Gastrocnemius medialis (tissue), 4 donors: ENCODE measurements at places on chromosomes 16 and 17.

GRCh38 chr16:76121636-76122035, 155.6 kb upstream of the CNTNAP4 start:
- no peak overlapping the region for H3K27ac ChIP-seq
- no peak for DNase-seq
- no peaks in the 10 kb centered on the region for H3K36me3 ChIP-seq
- H3K27me3 ChIP-seq = no peaks in the 10 kb centered on the region
- H3K4me1 ChIP-seq = no peaks in the 10 kb centered on the region
- H3K4me3 ChIP-seq = no peak overlapping the region

GRCh38 chr16:88387941-88388627, 5.3 kb downstream of the ZNF469 start:
- H3K27me3 ChIP-seq = no peaks in the 10 kb centered on the region
- no peak overlapping the region for H3K4me3 ChIP-seq
- peak overlapping the region; percentile 74 for H3K27ac ChIP-seq
- no peak for DNase-seq
- no peaks in the 10 kb centered on the region for H3K36me3 ChIP-seq

- peak overlapping the region; percentile 73 for H3K27ac ChIP-seq
- H3K27me3 ChIP-seq = no peaks in the 10 kb centered on the region
- H3K4me3 ChIP-seq = no peak overlapping the region
- DNase-seq = no peak
These were observed 41.2 kb downstream of the ARHGAP17 start for GRCh38 chr16:24973809-24974461.

GRCh38 chr17:59510611-59511010, 54.8 kb upstream of the DHX40 start:
- no peaks in the 10 kb centered on the region for H3K27me3 ChIP-seq
- H3K4me3 ChIP-seq = no peak overlapping the region
- no peak for DNase-seq
- no peaks in the 10 kb centered on the region for H3K36me3 ChIP-seq

- H3K4me3 ChIP-seq = peak overlapping the region; percentile 31
- peak; percentile 92 for DNase-seq
- H3K27me3 ChIP-seq = no peaks in the 10 kb centered on the region
- H3K4me1 ChIP-seq = peaks cover 76% of the 10 kb centered on the region
- peak overlapping the region; percentile 94 for H3K27ac ChIP-seq
- peaks cover 43% of the 10 kb centered on the region for H3K36me3 ChIP-seq
These were observed 12.5 kb downstream of the SLC16A3 start for GRCh38 chr17:82241183-82241925.

DNA sequence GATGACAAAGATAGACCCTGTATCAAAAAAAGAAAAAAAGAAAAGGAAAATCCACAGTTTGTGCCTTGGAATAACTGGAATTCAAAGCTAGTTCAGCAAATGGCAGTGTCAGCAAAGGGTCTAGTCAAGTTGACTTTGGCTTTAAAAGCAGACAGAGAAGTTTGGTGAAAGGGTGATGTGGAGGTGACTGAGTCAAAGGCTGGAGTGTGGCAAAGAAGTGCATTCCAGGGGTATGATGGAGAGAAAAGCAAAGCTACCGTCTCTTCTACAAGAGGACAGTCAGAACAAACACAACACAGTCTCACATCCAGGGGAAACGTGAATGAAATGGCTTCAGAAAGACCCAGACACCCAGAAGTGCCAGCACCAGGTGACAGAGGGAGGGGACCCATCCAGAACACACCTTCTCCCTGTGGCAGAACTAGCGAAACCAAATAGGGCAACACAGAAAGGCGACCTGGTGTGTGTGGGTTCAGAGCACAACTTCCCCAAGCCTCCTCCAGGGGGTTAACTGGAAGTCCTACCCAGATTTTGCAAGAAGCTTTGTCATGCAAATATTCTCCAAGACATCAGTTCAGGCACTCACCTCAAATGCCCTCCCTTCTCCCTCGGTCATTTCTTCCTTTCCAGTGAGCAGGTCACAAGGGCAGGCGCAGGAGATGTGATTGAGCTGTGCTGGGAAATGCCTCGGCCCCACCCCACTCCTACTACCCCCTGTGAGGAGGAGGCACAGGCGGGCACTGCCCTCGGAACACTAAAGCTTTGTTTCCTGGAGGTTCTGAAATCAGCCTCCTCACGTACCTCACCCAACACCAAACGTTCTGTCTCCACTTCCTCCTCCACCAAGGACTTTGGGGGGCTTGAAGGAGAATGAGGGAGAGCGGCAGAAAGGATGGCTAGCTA, 481.9 kb downstream of the SOX9 start:
- no peak for DNase-seq
- H3K4me1 ChIP-seq = no peaks in the 10 kb centered on the region
- H3K27ac ChIP-seq = no peak overlapping the region
- no peaks in the 10 kb centered on the region for H3K27me3 ChIP-seq
- H3K4me3 ChIP-seq = no peak overlapping the region

- no peaks in the 10 kb centered on the region for H3K36me3 ChIP-seq
- no peak overlapping the region for H3K4me3 ChIP-seq
- H3K4me1 ChIP-seq = peaks cover 11% of the 10 kb centered on the region
- H3K27me3 ChIP-seq = no peaks in the 10 kb centered on the region
- DNase-seq = peak; percentile 40
These were observed 4.3 kb upstream of the NUPR1 start for GRCh38 chr16:28543072-28543471.

- DNase-seq = peak; percentile 53
- no peak overlapping the region for H3K27ac ChIP-seq
- H3K4me1 ChIP-seq = peaks cover 14% of the 10 kb centered on the region
- H3K4me3 ChIP-seq = no peak overlapping the region
- H3K36me3 ChIP-seq = no peaks in the 10 kb centered on the region
These were observed 8.6 kb downstream of the LGALS3BP start for GRCh38 chr17:78970834-78971755.

DNA sequence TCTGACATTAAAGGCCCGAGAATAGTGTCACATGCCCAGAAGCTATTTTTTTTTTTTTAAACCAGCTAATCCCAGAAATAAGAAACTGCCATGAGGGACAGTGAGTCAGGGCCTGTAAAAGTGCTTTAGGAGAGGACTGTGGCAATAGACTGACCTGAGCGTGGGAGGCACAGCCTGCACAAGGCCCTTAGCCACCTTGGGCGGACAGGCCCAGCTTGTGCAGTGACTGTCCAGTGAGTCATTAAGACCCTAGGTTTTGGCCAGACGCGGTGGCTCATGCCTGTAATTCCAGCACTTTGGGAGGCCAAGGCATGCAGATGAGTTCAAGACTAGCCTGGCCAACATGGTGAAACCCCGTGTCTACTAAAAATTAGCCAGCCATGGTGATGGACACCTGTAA, 343.0 kb upstream of the ZFHX3 start:
- DNase-seq = no peak
- no peak overlapping the region for H3K4me3 ChIP-seq
- no peaks in the 10 kb centered on the region for H3K36me3 ChIP-seq
- H3K27me3 ChIP-seq = no peaks in the 10 kb centered on the region
- no peak overlapping the region for H3K27ac ChIP-seq

GRCh38 chr17:305090-305976, 47.3 kb downstream of the RPH3AL start:
- H3K27me3 ChIP-seq = no peaks in the 10 kb centered on the region
- no peak overlapping the region for H3K4me3 ChIP-seq
- DNase-seq = peak; percentile 51
- H3K36me3 ChIP-seq = no peaks in the 10 kb centered on the region
- no peak overlapping the region for H3K27ac ChIP-seq

DNA sequence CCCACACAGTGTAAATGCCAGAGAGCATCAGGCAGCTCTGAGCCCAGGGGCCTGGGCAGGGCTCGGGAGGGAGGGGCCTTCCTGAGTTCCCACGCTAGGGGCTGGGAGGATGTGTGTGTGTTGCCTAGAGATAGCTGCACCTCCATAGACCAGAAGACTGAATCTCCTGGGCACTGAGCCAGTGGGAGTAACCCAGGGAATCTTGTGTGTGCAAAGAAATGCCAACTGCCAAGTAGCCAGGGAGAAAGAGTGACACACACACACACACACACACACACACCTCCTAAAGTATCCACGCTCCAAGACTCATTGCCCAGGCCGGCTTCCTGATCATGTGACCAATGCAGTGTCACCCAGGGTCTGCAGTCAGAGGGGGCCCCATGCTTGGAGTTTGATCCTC, 166.2 kb upstream of the RPL38 start:
- H3K4me3 ChIP-seq = no peak overlapping the region
- no peaks in the 10 kb centered on the region for H3K27me3 ChIP-seq
- no peaks in the 10 kb centered on the region for H3K36me3 ChIP-seq
- DNase-seq = no peak
- peaks cover 3% of the 10 kb centered on the region for H3K4me1 ChIP-seq

- no peaks in the 10 kb centered on the region for H3K27me3 ChIP-seq
- H3K36me3 ChIP-seq = no peaks in the 10 kb centered on the region
- H3K4me1 ChIP-seq = no peaks in the 10 kb centered on the region
- H3K27ac ChIP-seq = no peak overlapping the region
These were observed 86.8 kb downstream of the CCT6B start for GRCh38 chr17:34874478-34874877.

- H3K27ac ChIP-seq = no peak overlapping the region
- H3K27me3 ChIP-seq = no peaks in the 10 kb centered on the region
- H3K4me1 ChIP-seq = no peaks in the 10 kb centered on the region
- no peak for DNase-seq
- H3K36me3 ChIP-seq = no peaks in the 10 kb centered on the region
These were observed 208.4 kb downstream of the IRF8 start for GRCh38 chr16:86107215-86107825.

DNA sequence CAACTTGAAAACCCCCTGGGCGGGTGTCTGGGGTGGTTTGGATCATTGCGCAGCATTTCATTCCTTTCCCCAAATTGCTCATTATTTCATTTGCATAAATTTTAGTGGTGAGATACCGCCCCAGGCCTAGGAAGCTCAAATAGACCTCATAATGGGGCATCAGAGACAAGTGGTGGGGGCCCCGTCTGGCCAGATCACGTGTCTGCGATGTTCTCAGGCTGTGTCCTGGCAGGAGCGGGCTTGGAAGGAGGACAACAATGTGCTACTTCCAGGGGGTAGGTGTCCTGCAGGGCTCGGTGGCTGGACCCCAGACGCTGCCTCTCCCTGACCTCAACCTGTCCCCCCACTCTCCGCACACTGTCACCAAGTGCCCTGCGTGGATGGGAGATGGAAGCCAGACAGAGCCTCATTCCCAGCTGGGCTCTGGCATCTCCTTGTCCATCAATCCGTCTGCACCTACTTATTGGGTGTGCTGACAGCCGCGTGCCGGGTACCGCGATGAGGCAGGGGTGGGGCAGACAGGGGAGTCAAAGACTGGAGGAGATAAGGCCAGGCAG, 116.9 kb downstream of the NTN1 start:
- no peak overlapping the region for H3K27ac ChIP-seq
- no peak overlapping the region for H3K4me3 ChIP-seq
- no peaks in the 10 kb centered on the region for H3K36me3 ChIP-seq
- no peaks in the 10 kb centered on the region for H3K4me1 ChIP-seq
- no peak for DNase-seq
- H3K27me3 ChIP-seq = no peaks in the 10 kb centered on the region

DNA sequence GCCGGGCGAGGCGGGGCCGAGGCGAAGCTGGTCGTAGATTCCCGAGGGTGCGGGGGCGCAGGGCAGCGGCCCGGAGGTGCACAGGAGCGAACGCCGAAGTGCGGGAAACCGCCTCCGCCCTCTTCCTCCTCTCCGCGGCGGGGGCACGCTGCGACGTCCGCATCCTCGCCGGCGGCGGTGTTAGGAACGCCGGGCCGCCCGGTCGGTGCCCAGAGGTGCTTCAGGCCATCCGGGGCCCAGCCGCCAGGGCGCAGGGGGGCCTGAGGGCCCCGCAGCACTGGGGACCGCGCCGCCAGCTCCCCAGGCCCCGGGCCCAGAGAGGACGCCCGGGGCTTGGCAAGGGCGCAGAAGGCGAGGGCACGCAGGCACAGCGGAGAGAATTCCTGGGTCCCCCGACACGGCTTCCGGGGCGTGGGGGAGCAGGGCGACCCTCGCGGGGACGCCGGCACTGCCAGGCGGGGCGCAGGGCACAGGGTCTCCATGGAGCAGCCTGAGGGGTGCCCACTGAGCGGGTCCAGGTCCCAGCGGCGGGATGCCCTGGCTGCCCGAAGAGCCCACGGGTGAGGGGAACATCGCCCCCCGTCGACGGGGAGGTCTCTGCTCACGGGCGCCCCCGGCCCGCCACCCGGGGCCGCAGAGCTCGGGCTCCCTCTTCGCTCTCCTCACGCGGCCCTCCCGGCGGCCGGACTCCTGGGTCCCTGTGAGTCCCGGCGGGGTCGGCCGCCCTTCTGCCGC, 576 bp downstream of the EPOP start:
- no peak for DNase-seq
- peak overlapping the region; percentile 56 for H3K4me3 ChIP-seq
- peaks cover 62% of the 10 kb centered on the region for H3K27me3 ChIP-seq

GRCh38 chr16:57147381-57148221, 38.2 kb downstream of the PSME3IP1 start:
- peak overlapping the region; percentile 23 for H3K27ac ChIP-seq
- no peak for DNase-seq
- H3K4me3 ChIP-seq = no peak overlapping the region
- H3K27me3 ChIP-seq = no peaks in the 10 kb centered on the region

DNA sequence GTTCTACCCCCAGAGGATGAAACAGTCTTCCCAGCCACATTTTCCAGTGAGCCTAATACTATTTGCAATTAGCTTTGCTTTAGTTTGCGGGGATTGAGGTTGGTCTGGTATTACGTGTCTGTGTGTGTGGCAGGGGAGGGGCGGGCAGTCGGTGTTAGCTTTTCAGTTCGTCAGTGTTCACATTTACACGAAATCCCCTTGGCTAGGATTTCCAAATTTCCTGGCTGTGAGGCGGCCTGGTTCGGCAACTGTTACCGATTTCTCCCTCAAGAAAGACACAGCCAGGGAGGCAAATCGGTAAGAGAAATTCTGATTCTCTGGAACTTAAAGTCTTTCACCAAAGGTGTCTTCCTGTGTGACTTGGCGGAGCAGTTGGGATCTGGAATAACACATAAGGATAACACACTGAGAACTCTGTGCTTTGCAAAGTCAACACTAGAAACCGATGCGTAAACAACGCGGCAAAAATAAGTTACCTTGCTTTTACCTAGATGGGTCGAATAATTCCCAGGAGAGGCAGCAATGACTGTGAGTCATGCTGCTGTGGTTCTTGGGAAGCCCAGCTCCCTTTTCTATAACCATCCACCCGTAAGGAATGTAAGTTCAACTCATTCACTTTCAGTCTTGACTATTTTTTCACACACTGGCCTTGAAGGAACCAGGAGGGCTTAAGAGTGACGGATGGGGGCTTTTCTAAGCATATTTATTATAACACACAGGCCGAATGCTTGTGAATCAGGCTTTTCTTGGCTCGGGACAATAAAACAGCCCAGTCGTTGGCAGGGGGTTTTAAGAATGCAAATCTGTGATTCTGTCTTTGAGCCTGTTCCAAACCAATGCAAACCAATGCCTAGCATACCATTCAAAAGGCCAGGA, 24.2 kb downstream of the GPRC5B start:
- no peaks in the 10 kb centered on the region for H3K27me3 ChIP-seq
- H3K27ac ChIP-seq = peak overlapping the region; percentile 79
- H3K4me3 ChIP-seq = no peak overlapping the region
- peaks cover 32% of the 10 kb centered on the region for H3K36me3 ChIP-seq
- DNase-seq = no peak

- no peak for DNase-seq
- no peak overlapping the region for H3K27ac ChIP-seq
- no peaks in the 10 kb centered on the region for H3K27me3 ChIP-seq
- no peaks in the 10 kb centered on the region for H3K36me3 ChIP-seq
- no peaks in the 10 kb centered on the region for H3K4me1 ChIP-seq
These were observed 139.8 kb upstream of the CACNG5 start for GRCh38 chr17:66695098-66695497.
